ENCODE measurements at places on chromosomes 11 and 22.

GRCh38 chr11:114088836-114089235 lies 29.3 kb downstream of the ZBTB16 start:
- DNase-seq, result no peak

GRCh38 chr11:75167617-75168016 lies 16.7 kb downstream of the SLCO2B1 start:
- DNase-seq, result no peak

DNA sequence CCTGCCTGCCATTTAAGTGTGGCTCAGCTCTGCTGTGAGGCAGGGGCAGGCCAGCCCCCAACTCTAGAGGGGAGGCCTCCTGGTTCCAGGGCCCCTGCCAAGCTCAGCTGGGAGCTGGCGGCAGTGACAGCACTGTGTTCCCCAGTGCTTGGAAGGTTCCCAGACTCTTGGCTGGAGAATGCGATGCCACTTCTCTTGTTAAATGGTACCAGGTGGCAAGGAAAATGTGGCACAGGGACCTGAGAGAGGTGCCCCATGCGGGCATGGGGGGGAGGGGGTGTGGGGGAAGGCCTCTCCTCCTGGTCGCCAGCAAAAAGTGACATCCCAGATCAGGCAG lies 8.4 kb upstream of the TNFRSF13C start:
- no peak for DNase-seq

GRCh38 chr11:1765871-1766718 lies 2.4 kb upstream of the CTSD start:
- DNase-seq, result no peak

- DNase-seq, result no peak
These were observed 39.4 kb downstream of the SHANK2 start for GRCh38 chr11:71212871-71213559.

DNA sequence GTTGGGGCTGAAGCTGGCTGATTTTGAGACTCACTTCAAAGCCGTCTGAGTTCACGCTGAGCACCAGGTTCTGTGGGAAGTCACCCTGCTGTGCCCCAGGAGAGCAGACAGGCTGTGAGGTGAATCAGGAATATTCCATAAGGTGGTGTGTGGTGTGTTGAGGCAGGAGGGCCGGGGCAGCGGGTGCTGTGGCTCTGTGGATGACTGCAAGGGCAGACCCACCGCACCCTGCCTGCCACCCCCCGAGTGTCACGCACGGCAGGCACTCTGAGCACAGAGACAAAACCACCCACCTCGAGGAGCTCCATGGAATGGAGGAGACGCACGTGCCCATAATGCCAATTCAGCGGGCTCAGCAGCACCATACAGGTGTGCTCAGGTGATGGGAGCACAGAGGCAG lies 147.8 kb downstream of the PKNOX2 start:
- no peak for DNase-seq

DNA sequence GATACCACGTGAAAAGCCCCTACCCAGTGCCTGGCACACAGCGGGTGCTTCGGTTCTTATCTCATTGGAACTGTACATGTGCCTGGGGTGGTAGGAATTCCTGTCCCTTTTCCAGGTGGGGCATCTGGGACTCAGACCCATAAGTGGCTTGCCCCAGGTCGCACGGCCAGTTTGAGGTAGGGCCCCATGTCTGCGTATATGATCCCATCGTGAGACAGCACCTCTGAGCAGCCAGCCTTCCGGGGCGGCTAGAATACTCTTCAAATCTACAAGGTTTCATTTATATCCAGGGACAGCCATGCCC lies 33.5 kb upstream of the SMIM38 start:
- no peak for DNase-seq
